ENCODE measurements at places on chromosomes 11 and 22. TPM values are rescaled to one million over a fixed set of nuclear protein-coding genes. Genes with fewer than 3 reads are reported as not detected.

Gene UBE2L6
- 14.7 TPM for total RNA-seq

Gene NAALAD2
- not detected for total RNA-seq

DNA sequence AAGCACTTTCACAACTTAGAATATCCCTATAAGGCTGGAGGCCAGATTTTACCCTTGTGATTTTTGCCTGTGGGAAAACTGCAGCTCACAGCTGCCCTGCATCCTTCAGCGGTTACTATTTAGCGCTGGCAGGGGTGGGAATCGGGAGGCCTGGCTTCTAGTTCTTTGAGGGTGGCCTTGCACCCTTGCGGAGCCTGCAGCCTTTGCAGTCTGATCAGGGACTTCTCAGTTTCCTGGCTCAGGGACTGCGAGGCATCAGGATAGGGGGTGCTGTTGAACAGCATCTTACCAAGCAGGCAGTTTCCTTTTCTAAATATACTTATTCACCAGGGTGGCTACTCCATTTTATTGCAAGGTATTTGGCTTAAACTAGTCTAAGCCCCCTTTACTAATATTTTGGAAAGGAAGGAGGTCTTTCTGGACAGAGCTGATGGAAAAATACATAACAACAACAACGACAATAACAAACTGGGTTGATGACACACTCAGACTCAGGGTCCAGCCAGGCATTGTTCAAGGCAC lies 2.9 kb upstream of the APOA1 start:
- DNase-seq, result no peak

DNA sequence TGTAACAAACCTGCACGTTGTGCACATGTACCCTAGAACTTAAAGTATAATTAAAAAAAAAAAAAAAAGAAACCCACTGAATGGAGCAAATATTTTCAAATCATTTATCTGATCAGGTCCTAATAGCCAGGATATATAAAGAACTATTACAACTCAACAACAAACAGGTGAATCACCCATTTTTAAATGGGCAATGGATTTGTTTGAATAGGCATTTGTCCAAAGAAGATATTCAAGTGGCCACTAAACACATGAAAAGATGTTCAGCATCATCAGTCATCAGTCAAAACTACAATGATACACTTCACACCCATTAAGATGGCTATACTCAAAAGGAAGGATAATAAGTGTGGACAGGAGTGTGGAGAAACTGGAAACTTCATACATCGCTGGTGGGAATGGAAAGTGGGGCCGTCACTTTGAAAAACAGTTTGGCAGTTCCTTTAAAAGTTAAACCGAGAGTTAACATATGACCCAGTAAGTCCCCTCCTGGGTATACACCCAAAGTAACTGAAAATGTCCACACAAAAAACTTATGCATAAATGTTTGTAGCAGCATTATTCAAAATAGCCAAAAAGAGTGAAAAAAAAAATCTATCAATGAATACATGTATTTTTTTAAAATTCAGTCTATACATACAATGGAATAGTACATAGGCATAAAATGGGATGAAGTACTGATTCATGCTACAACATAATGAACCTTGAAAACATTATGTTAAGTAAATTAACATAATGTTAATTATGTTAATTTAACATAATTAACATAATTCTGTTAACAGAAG lies 53.1 kb downstream of the ARRB1 start:
- DNase-seq, result no peak

DNA sequence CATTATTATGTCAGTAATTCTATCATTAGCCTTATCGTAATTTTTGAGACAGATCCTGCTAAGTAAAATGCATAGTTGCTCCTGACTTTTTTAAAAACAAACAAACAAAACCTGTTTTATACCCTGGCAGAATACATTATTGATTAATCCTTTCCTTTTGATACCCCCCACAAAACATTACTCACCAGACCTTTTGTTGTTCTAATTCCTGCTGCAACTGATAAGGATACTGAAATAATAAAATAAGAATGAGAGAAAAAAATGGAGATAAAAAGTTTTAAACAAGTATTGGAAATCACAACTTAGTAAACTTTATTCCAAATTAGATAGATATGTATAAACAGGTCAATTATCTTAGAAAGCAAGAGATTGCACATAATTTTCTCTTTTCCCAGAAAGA lies 28.6 kb downstream of the MS4A4E start:
- no peak for DNase-seq

- DNase-seq, result no peak
Measured at GRCh38 chr11:71119656-71120269, 132.6 kb downstream of the SHANK2 start.

- DNase-seq, result no peak
Measured at GRCh38 chr22:49328118-49328475, 499.6 kb downstream of the BRD1 start.

Measured in MG63 (cell line).